Femur (tissue), 1 donor: ENCODE measurements at places on chromosomes 7 and 10.

- no peak for DNase-seq
Observed at GRCh38 chr10:116565534-116565933, 19.8 kb downstream of the PNLIP start.

- no peak for DNase-seq
Observed at GRCh38 chr10:58990693-58991092, 185.8 kb upstream of the PHYHIPL start.

DNA sequence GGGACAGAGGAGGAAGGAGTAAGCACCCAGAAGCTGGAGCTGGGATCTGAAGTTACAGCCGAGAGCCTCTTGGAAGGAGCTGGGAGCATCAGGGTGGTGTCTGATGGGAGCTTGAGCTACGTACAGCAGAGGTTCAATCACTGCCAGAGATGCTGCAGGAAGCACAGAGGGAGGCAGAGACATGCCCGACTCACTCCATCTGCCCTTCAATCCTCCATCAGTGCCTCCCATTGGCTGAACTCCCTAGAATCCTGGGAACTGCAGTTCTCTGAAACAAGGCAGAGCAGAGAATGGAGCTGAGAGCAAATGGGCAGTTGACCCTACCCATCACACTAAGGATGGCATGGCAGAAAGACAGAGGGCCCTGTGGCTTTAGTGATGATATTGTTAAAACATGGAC lies 40.0 kb upstream of the CTBP2 start:
- DNase-seq: no peak

GRCh38 chr10:13865758-13866491 lies 279.2 kb downstream of the PRPF18 start:
- no peak for DNase-seq

GRCh38 chr10:69505636-69506318 lies 54.5 kb downstream of the TSPAN15 start:
- no peak for DNase-seq

DNA sequence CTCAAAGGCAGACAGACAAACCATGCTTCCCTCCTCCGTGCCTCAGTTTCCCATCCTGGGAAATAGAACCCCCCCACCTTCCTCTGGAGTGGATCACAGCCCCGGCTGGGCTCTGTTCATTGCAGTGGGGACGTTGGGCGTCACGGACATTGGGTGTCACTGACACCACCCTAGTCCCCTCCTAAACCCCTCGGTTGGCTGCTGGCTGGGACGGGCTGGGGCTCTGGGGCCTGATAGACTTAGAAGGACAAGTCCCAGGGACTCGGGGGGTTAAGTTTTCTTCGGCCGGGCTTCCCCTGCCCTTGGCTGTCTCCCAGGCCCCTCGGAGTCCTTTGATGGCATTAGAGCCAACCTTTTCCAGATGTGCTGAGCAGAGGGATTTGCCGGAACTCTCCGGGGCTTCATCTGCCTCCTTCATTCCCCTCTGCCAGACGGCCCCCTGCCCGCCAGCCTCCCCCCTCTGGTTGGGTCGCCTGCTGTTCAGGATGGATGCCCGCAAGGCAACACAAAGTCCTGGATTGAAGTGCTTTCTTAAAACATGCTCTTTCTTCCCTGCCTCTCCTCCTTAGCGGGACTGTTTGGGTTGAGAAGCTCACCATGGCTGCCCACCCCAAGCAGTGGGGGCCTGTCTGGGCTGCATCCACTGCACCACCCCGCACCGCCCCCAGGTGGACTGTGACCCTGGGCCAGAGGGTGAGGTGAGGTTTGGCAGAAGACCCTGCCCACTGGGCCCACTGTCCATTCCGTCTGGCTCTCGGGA lies 73.0 kb downstream of the COL26A1 start:
- DNase-seq: no peak

DNA sequence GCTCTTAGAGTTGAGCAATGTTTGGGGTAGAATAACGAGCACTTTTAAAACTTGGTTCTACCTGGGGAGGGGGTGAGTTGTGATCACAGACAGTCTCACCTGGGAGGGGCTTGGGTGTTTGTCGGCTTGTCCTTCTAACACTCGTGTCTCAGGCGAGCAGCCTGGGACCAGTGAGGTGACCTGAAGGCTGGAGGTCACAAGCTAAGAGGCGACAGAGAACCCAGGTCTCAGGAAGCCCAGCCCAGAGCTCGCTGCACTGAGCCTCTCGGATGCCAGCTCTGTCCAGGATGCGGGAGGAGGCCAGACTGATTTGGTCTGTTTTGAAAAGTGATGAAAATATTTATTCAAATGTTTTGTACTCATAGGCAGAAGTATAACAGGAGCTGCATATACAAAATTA lies 11.8 kb downstream of the HTRA1 start:
- peak; percentile 13 for DNase-seq

DNA sequence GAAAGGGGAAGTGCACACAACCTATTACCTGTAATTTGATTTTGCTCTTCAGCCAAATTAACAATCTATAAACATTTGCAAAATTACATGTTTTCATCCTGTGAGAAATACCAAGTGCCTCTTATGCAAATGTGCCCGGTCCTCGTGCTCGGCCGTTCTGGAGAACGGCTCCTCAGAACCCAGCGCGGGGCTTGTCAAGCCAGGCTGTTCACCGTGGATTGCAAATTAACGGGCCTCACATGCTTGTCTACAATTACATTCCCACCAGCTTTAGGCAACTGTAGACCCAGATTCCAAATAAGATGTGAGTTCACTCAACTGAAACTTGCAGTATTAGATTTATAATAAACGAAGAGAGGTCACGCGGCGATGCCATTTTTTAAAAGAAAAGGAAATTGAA lies 8.8 kb downstream of the FOXL3 start:
- no peak for DNase-seq

DNA sequence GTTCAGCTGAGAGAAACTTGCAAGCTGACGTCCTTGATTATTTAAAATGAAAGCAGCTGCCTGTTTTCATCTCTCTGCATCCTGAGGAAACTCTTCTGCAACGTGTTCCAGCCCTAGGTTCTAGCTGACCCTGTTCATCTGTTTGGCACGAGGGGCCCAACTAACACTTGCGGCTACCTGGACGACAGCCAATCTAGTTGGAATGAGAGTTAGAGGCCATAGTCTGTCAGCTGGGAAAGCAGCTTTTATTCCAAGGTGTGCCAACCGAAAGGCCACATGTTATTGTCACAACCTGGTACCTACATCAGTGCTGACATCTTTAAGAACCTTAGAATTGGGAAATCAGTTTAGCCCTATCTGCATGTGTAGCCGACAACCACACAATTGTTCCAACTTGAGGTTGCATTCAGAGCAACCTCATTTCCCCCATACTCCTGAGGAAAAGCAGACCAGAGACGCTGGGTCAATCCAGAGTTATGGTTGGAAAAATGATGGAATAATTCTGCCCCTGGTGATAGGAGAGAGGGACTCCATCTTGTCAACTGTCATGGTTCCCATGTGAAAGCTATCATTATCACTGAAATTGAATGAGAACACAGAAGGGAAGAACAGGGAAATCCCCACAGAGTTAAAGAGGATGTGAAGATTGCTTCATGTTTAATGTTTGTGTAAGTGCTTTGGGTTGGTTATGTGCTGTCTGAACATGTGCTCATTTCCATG lies 121.6 kb downstream of the EGFR start:
- DNase-seq: no peak

- DNase-seq: no peak
Observed at GRCh38 chr10:114590993-114591392, 67.1 kb downstream of the ABLIM1 start.

- DNase-seq: no peak
Observed at GRCh38 chr10:131778385-131778784, 122.4 kb upstream of the PPP2R2D start.

DNA sequence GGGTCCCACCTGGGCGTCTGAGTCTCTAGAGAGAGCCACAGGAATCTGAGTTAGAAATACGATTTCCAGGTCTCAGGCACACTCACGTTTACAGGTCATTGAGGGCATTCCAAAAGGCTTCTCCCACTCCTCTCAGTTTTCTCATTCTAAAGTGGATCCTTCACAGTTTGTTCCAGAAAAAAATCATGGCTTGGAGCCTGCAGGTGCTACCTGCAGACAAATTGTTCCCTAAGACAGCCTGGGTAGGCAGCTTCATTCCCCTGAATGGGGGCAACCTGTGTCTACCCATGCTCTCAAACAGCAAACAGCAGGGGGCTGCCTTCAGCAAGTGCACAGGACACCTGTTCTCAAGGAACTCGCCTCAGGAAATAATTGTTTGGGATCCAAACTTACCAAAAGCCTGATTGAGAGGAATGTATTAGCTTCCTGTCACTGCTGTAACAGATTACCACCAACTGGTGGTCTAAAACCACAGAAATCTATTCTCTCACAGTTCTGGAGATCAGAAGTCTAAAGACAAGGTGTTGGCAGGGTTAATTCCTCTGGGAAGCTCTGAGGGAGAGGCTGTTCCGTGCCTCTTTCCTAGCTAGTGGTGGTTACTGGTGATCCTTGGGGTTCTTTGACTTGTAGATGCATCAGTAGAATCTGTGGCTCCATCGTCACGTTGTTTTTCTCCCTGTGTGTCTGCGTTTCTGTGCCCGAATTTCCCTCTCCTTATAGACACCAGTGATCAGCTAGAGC lies 117.2 kb downstream of the RAB11FIP2 start:
- no peak for DNase-seq

GRCh38 chr10:49166484-49167400 lies 21.4 kb downstream of the TMEM273 start:
- no peak for DNase-seq

GRCh38 chr10:123786306-123786705 lies 105.3 kb downstream of the CPXM2 start:
- DNase-seq: no peak

- DNase-seq: no peak
Observed at GRCh38 chr10:97888641-97889262, 39.1 kb downstream of the GOLGA7B start.

DNA sequence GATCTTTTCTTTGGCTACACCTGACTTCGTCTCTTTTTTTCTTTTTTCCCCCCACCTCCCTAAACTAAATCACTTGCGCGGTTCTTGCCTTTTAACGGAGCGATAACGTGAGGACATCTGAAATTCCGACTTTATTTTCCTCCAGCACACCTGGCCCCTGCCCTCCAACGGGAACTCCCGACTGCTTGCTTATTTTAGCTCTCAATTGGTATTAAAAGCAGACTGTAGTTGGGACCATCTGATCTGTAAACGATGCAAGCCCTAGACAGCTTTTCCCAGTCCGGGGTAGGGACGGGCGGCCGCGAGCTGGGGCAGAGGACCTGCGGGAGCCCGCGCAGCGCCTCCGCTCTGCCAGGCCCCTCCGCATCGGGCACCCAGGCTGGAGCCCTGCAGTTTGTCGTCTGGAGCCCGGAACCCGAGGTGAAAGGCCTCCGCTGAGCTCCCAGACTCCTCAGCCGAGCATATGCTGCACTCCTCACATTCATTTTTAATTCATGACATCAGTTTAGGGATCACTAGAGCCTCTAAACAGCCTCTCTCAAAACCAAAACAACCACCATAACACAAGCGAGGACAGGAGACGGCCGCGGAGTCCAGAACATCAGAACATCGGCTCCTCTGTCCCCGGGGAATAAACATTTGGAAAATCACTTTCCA lies 10.0 kb upstream of the EMX2 start:
- DNase-seq: no peak

- no peak for DNase-seq
Observed at GRCh38 chr10:42988069-42988468, 88.8 kb upstream of the RET start.

- no peak for DNase-seq
Observed at GRCh38 chr10:101133489-101134298, 2.6 kb downstream of the TLX1 start.

- DNase-seq: no peak
Observed at GRCh38 chr7:46286356-46286755, 365.3 kb upstream of the IGFBP3 start.

- no peak for DNase-seq
Observed at GRCh38 chr7:28395831-28396230, 16.5 kb upstream of the CREB5 start.

GRCh38 chr7:106460792-106461254 lies 176.0 kb upstream of the NAMPT start:
- no peak for DNase-seq

DNA sequence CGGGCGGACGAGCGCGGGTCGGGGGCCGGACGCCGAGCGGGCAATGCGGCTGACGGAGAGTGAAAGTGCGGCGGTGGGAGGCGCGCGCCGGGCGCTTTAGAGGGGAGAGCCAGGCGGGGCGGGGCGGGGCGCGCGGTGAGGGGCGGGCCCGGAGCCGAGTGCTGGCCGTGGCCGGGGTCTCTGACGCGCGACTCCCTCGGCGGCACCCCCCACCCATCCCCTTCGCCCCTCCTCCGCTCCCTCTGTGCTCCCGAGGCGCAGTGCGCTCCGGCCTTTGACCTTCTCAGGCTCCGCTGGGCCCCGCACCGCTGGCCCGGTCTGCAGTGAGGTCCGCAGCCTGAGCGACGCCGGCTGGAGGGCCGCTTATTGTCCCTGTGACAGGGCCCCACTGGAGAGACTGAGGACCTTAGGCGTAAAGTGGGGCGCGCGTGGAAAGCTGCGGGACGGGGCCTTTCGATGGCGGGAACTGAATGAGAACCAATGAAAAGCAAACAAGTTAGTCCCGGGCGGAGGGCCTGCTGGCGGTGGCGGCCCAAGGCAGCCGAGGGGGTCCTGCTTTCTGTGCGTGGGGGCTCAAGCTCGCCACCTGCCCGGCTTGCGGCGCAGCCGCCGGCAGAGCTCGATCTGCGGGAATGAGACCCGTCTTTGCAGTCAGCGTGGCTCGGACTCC lies at the start of gene CXCL12:
Gene CXCL12 (minus strand): TSS at position 72 of the 670 bp plus-strand sequence. CDS start 92 bp downstream, outside the sequence.
- DNase-seq: peak; percentile 71

DNA sequence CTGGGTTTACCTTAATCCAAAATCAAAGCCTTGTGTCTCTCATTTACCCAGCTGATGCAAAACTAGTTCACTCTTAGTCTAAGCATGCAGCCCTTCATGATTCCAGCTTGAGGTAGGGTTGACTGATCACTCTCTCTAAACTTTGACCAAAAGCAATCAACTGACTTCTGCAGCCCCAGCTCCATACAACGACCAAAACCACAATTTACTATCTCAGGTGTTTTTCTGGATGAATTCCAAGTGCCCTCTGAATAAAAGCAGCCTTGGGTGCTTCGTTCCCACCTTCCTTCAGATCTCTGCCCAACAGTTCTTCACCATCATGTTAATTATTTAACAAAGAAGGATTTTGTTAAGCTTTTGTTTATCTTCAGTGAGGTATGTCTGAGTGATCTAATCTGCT lies 62.6 kb downstream of the CCDC6 start:
- no peak for DNase-seq

- DNase-seq: no peak
Observed at GRCh38 chr7:137771679-137772078, 75.1 kb downstream of the DGKI start.

GRCh38 chr7:65239707-65240352 lies 133.8 kb upstream of the ZNF92 start:
- peak; percentile 67 for DNase-seq

GRCh38 chr7:26278770-26279169 lies 12.9 kb upstream of the SNX10 start:
- DNase-seq: no peak

GRCh38 chr7:93011351-93012294 lies 106.2 kb downstream of the SAMD9 start:
- no peak for DNase-seq

DNA sequence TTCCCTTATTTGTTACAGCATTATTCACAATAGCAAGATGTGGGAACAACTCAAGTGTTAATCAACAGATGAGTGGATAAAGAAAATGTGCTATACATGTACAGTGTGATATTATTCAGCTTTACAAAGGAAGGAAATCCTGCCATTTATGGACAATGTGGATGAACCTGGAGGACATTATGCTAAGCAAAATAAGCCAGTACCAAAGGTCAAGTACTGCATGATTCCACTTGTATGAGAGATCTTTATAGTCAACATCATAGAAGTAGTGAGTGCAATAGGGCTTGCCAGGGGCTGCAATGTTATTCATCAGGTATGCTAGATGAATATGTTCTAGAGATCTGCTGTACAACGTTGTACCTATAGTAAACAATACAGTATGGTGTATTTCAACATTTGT lies 138.5 kb upstream of the AGR3 start:
- no peak for DNase-seq
